GM04503 (cell line): ENCODE measurements at places on chromosomes 7 and 10.

- no peak for DNase-seq
Measured at GRCh38 chr10:86968271-86968993, at the start of gene ADIRF. ADIRF (plus strand) TSS chr10:86968482; CDS start chr10:86968545, 63 bp downstream.

GRCh38 chr10:51743146-51743545 lies 43.8 kb upstream of the CSTF2T start:
- DNase-seq = peak; percentile 3

GRCh38 chr7:154789404-154789803 lies 213.5 kb downstream of the PAXIP1 start:
- DNase-seq = no peak

DNA sequence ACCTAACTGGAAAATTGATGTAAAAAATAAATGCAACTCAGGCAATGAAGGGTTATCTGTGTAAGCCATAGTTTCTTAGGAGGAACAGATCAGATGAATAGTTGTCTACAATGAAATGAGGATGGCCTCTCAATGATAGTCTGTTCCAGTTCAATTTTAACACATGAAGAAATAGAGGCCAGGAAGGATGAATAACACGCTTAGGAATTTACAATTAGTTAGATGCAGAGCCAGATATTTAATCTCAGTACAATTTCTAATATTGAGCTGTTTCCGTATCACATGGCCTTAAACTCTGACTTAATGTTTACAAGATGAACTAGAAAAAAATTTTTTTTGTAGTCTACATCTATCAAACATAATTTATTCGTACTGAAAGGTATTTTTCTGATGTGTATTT lies 176.6 kb downstream of the GALNT11 start:
- peak; percentile 44 for DNase-seq

- DNase-seq = peak; percentile 45
Measured at GRCh38 chr10:35735412-35735811, 93.3 kb upstream of the FZD8 start.

- DNase-seq = no peak
Measured at GRCh38 chr7:8260871-8261694, 884 bp downstream of the ICA1 start.

DNA sequence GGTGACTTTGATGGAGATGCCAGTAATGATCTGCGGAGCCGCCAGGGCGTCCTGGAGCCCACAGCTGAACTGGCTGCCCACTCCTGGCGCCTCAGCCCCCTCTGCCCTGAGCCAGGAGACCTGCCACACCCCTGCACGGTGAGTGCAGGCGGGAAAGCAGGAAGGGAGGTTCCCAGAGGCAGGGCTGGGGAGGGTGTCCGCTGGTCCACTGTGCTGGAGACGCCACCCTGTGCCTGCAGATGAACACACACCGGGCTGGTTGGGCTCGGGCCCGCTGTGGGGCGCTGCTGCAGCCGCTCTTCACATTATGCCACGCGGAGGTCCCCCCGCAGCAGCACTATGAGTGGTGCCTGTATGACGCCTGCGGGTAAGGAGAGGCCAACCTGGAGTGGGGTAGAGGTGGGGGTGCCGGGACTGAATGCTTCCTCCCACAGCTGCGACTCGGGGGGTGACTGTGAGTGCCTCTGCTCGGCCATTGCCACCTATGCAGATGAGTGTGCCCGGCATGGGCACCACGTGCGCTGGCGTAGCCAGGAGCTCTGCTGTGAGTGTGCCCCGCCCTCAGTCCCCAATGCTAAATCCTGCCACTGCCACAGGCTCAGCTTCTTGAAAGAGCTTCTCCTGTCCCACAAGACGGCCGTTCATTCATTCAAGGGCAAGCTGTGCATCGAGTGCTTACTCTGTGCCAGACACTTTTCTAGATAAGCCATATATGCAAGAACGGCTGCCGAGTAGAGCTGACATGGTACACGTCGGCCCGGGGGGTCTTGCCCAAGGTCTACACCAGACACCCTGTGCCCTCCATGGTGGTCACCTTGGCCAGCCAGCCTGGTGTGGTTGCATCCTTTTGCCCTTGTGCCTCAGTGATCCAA lies 14.3 kb upstream of the ZNF467 start:
- no peak for DNase-seq

DNA sequence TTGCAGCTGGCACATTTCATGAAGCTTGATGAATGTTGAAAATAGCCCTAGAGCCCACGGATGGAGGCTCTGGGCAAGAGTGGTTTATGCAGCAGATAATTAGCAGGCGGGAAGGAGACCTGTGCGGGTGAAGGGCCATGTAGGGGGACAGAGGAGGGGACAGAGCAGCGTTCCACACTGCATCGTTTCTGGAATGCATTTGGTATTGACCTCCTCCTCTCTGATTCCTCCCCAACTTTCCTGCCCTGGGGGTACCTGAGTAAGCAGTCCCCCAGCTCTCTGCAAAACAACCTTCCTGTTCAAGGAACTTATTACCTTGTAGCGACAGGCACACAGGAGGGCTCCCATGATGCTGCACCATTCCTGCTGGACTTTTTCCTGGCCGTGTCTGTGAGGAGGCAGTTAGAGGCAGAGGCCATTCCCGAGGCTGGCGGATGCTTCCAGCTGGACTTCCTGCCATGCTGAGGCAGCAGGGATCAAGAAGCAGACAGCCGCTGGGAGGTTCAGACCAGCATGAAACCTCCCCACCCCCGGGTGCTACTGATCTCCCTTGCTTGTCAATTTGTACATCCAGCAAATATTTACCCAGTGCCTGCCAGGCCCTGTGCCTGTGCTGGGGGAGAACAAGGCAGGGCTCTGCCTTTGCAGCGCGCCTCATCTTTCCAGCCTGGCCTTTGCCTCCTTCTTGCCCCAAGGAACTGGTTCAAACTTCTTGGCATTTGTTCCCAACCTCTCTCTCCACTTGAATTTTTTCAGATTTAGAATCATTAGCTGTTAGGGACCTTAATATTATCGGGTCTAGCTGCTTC lies 28.7 kb downstream of the SLC29A3 start:
- no peak for DNase-seq

DNA sequence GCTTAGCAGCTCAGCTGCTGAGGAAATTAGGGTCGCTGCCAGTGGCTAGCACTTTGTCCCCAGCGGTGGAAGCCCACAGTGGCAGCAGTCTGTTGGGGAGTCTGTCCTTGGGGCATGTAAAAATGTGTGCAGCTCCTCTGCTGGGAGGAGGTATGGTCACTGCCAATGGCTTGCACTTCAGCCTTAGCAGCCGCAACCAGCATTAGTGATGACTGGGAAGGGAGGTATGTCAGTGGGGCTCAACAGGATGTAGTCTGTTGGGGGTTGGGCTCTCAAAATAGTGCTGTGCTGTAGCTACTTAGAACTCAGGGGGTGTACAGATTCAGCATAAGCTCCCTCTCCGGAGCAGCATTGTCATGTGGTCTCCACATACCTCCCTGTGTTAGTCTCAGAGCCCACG lies 189.9 kb downstream of the ZEB1 start:
- no peak for DNase-seq

DNA sequence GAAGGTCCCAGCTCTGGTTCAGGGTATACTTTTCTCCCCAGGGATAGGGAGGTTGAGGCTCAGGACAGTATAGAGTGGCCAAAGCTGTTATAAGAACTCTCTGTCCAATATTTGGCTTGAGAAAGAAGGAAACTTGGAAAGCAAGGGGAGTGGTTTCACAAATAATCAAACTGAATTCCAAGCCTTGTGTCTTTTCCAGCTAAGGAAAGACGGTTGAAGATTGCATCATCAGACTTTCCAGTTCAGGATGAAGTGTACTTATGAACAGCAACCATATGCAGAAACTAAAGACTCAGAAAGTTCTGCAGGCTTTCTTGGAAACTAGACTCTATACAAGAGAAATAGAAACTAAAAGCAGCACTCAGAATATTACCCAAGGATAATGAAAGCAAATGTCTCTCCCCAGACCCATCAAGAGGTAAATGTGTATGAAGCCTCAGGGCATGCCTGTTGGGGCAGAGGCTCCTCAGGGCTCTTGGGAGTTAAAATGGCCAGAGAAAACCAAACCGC lies 46.4 kb downstream of the RAMP3 start:
- peak; percentile 22 for DNase-seq

DNA sequence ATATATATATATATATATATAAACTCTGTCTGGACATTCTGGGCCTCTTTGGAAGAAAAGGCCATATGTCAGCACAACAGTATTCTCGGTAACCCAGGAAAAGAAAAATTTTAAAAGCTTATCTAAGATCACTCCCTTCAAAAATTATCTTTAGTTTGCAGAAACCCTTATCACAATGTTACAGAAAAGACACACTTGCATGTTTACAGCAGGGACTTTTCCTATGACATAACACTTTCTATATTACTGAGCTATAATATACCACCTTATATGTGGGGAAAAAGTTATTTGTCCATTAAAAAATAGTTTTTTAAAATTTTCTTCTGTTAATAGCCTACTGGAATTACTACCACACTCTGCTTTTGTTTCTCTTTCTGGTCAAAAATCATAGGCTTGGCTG lies 25.4 kb downstream of the ANKRD61 start:
- DNase-seq = no peak

GRCh38 chr10:119233821-119234220 lies 26.4 kb downstream of the GRK5 start:
- no peak for DNase-seq

DNA sequence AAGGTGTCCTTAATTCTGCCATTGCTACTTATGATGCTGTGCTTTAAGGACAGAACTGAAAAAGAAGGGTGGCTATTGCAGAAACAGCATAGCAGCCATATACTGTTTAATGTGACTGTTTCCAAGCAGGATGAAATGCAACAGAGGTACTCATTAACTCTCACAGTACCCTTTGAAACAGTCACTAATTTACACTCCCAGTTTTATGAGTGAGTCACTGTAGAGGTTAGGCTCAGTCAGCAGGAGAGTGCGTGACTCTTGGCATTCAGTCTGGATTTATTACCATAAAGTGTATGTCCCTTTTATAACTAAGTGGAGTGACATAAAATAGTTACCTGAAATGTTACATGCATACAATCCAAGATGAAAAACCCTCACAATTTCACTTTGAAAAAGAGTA lies 27.7 kb downstream of the ALDH18A1 start:
- no peak for DNase-seq

GRCh38 chr10:48306870-48307710 lies 613 bp downstream of the MAPK8 start:
- no peak for DNase-seq

DNA sequence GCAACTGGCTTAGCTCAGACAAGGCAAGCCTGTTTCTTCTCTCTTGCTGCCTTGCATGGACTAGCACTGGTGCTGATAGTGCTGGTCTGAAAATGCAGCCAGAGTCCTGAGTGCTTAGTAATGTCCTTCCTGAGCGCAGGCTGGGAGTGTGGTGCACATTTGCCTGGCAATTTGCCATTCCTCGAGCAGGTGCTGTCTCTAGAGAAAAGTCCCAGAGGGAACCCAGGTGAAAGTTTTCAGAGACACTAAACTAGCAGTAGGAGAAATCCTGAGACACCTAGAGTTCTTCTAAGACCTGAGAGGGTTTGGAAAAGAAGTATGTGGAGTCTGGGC lies 1.9 kb downstream of the SFTPD start:
- DNase-seq = no peak

GRCh38 chr7:2266911-2267310 lies 24.9 kb downstream of the NUDT1 start:
- peak; percentile 23 for DNase-seq

GRCh38 chr10:114504769-114505579 lies 100.7 kb upstream of the AFAP1L2 start:
- peak; percentile 72 for DNase-seq

DNA sequence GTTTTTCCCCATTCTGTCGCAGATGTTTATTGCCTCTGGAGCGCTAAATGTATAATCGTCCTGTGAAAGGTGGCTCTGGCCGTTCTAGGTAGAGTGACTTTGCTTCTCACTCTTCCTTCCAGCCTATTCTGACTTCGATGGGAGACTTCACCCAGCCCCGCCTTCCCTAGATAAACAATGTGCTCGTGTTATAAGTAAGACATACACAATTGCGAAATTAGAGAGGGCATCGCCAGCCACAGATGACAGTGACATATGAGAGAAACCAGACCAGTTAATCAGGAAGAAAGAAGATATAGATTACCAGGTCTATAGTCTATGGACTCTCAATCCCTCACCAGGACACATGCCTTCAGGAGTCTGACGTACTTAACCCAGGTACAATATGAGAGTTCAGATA lies 1050.5 kb upstream of the AUTS2 start:
- no peak for DNase-seq

- DNase-seq = no peak
Measured at GRCh38 chr10:116774728-116775151, 32.4 kb upstream of the HSPA12A start.
